ENCODE measurements at places on chromosomes 11 and 22. TPM values are rescaled to one million over a fixed set of nuclear protein-coding genes. Genes with fewer than 3 reads are reported as not detected.

The ANAPC15 gene
- total RNA-seq = 17.9 TPM

The RAB39A gene
- 0.09 TPM for total RNA-seq

The ZBTB16 gene
- total RNA-seq = 28.0 TPM

The SCN2B gene
- total RNA-seq = not detected

The PTPRCAP gene
- total RNA-seq = 0.85 TPM

The OR8G5 gene
- not detected for total RNA-seq

The RPUSD4 gene
- total RNA-seq = 40.7 TPM

The NAV2 gene
- 13.8 TPM for total RNA-seq

The MTFP1 gene
- 32.6 TPM for total RNA-seq

The ESRRA gene
- total RNA-seq = 45.5 TPM

The OR52E8 gene
- not detected for total RNA-seq

The OR8A1 gene
- not detected for total RNA-seq

The SPINDOC gene
- total RNA-seq = 15.2 TPM

The GP1BB gene
- 0.54 TPM for total RNA-seq

The PTPRJ gene
- total RNA-seq = 6.0 TPM

The SDHAF2 gene
- total RNA-seq = 41.4 TPM

The MMP11 gene
- 8.6 TPM for total RNA-seq

The CDC42EP2 gene
- 19.1 TPM for total RNA-seq

The C11orf87 gene
- total RNA-seq = not detected

The KRTAP5-9 gene
- not detected for total RNA-seq
